ENCODE measurements at places on chromosomes 2 and 18.

DNA sequence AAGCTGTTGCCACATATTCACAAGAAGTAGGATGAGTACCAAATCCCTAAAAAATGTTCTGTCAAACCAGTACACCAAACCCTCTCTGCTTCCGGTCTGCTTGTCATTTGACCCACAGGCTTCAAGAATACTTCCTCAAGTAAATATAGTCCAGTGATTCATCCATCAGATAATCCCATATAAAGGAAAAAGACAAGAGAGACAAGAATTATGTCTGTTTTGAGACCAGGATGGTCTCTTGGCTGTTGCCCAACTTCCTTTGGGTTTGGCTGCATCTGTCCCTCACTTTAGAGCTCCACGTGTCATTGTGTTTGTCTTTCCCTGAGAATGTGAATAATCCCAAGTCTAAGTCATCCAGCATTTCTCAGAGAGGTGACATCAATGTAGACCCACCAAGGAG lies 91.5 kb upstream of the NRP2 start:
- no peak for DNase-seq

DNA sequence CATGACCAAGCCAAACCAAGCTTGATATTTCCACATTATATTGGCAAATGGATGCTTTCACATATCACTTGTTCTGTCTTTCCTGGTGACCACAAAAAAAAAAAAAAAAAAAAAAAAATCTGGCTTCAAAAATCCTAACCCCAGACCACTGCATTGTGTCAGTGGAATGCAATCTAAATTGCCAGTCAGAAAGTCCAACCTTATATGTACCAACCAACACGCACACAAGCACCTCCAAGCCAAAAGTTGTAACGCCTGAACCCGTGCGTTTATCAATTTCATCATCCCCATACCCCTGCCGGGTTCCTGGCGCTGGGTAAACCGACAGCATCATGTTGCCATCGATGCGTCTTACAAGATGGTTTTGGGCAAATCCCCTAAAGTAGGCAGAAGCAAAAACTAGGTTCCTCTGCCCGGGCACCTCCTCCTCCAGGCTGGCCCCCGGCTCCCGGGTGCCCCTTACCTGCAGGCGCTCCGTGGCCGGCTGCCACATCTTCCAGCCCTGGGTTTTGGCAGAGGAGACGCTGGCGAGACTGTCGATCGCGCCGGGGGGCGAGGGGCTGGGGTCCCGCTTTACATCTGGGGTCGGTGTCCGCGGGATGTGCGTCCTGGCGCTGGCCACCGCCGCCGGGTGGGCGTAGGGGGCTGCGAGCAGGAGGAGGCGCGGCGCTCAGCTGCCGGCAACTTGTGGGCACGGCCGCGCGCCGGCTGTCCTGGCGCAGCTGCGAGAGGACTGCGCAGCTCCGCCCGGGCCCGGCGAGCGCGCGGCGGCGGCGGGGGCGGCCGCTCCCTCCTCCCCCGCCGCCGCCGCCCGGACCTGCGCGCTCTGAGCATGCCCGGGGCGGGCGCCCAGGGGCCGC lies at the start of gene PID1:
Gene PID1 (minus strand): TSS at position 737 of the 860 bp plus-strand sequence. CDS start 244 bp downstream, at position 493.
- no peak for DNase-seq

GRCh38 chr2:23401427-23402204 lies 16.6 kb downstream of the KLHL29 start:
- DNase-seq: no peak

DNA sequence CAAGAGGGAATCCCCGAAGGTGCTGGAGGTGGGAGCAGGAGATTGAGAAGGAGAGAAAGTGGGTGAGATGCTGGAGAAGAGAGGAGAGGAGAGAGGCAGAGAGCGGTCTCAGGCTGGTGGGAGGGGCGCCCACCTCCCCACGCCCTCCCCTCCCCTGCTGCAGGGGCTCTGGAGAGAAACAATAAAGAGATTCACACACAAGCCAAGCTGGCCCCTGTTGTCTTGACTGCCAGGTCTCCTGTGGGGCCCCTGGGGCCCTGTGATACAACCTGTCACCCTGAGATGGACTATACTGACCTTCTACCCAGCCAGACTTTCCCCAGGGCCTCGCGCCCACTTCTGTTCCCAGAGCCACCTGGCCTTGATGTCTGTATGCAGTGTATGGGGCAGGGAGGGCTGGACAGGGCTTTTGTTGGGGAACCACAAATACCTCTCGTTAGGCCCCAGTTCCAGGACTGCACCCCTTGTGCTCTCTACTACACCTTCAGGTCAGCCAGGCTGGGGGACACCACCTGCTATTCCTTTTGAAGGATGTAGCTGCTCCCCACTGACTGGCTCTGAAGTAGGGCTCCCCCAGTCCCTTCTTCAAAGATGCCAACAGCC lies 8.0 kb upstream of the SPEG start:
- no peak for DNase-seq

- DNase-seq: no peak
Measured at GRCh38 chr2:234723400-234723799, 226.5 kb upstream of the ARL4C start.

GRCh38 chr18:75531212-75531850 lies 103.8 kb upstream of the SMIM21 start:
- no peak for DNase-seq

DNA sequence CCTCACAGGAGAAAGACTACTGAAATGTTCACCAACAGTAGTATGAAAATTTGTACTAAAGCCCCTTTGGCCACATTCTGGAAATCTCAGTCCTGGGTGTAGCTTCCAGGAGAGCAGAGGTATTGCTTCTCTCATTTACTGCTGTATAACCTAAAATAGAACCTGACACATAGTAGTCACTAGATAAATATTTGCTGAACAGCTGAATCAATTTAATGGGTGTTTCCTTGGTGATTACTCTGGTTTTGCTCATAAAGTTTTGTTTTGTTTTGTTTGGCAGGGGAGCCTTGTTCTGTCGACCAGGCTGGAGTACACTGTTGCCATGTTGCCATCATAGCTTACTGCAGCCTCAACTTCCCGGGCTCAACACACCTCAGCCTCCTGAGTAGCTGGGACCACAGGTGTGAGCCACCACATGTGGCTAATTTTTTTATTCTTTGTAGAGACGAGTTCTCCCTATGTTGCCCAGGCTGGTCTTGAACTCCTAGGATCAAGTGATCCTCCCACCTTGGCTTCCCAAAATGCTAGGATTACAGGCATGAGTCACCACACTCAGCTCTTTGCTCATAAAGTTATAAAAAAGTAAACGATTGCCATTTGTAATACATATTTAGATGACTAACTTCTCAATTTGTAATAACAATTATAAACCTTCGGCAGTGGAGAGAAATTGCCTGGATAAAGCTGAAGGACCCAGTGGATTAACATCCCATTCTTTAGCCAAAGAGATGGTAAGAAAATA lies 11.5 kb upstream of the PARD3B start:
- no peak for DNase-seq

- no peak for DNase-seq
Measured at GRCh38 chr2:46841621-46842020, 74.0 kb downstream of the MCFD2 start.

DNA sequence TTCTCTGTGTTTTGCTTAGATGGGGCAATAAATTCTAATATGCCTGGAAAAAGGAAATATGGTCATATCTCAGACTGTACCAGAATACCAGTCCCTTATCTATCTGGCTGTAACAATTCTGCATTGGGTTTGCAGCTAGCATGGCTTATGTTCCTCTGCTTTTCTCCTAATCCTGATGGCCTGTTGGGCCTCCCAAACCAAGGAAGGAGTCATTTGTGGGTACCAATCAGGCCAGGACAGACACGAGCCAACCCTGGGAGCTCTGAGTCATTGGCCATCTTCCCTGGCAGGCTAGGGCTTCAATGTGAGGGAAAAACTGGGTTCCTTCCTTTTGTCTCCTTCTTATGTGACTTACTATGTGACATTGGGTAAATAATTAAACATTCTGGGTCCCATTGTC lies 12.0 kb downstream of the SMARCAL1 start:
- no peak for DNase-seq

GRCh38 chr18:7980136-7980535 lies 413.0 kb downstream of the PTPRM start:
- no peak for DNase-seq

- DNase-seq: no peak
Measured at GRCh38 chr2:59933948-59934347, 619.5 kb downstream of the BCL11A start.

GRCh38 chr2:197883354-197884032 lies 79.1 kb downstream of the PLCL1 start:
- DNase-seq: no peak

DNA sequence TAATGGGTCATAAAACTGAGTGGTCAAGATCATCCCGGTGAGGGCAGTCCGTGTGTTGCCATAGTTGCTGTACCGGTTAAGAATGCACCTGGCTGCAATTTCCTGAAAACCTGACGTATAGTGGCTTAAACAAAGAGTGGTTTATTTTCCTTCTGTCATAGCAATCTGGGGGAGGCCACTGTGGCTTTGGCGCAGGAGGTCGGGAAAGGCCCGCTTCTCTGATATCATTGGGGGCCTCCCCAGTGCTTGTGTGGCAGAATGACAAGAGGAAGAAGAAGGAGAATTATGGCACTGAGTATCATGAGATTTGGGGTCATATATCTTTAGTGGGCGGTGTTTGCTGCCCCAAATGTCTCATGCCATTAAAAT lies 4.4 kb downstream of the C2orf92 start:
- DNase-seq: no peak

- DNase-seq: no peak
Measured at GRCh38 chr2:169683054-169683424, 11.2 kb downstream of the CFAP210 start.

GRCh38 chr18:48929941-48930713 lies 20.6 kb downstream of the SMAD7 start:
- DNase-seq: no peak

Measured in GM12892 (cell line).